ENCODE measurements at places on chromosomes 3 and 15.

DNA sequence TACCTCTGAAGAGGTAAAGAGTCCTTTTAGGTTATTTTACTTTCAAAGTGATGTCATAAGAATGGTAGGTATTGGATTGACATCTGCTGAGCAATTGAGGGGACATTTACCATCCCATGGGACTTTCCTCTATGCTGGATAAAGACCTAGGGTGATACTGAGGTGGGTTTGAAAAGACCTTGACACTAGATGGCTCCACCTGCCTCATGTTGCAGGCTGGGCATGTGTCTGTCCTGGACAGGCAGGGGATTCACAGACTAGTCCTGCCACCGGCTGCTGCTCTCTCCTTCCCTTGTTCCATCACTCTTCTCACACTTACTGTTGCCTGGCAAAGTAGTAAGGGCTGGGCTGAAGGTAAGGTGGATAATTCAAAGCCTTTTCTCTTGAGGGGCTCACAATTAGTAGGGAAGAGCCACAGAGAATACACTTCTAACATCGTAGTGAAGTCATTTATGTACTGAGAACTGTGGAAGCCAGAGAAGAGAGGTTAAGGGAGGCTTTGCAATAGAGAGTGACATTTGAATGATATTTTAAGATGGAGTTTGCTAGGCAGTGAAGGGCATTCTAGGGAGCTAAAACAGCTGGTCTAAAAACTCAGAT lies 27.7 kb downstream of the TRAK1 start:
- DNase-seq, result peak; percentile 75

GRCh38 chr3:71726146-71726545 lies 944 bp upstream of the EIF4E3 start:
- no peak for DNase-seq

DNA sequence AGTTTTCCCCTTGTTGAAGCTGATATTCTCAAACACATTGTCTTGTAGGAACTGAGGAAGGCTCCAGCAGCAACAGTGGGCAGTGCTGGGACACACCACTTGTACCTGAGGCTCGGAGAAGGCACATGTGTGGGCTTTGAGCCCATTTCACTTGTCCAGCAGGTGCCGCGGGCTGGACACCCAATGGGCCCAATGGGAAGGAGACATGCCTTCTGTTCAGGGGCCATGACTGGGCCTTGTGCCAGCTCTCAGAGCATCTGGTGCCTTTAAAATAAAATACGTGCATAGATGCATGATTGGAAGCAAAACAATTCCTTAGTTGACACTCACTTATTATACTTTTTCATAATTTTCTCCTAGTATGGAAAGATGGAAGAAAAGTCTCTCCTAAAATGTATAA lies 334.2 kb downstream of the KLF13 start:
- no peak for DNase-seq

DNA sequence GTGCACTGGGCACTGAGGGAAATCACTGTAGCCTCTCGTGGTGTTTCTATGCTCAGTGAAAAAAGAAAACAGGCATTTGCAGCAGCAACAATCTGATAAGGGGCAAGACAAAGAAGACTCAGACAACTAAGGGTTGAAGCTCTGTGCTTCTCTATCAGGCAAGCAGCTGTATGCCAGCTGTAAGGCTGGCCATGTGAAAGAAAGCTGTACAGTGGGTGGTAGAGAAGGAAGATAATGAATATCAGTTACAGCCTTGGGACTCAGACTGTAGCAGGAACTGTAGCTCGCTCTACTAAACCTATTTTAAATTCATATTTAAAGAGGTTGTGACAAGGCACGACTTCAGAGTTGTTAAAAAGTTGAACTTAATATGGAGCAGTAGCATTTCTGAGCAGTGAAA lies 76.3 kb downstream of the VGLL3 start:
- no peak for DNase-seq

- DNase-seq, result no peak
Measured at GRCh38 chr15:49024840-49025239, 21.4 kb downstream of the SECISBP2L start.

- DNase-seq, result no peak
Measured at GRCh38 chr3:1852950-1853349, 245.7 kb upstream of the CNTN4 start.

DNA sequence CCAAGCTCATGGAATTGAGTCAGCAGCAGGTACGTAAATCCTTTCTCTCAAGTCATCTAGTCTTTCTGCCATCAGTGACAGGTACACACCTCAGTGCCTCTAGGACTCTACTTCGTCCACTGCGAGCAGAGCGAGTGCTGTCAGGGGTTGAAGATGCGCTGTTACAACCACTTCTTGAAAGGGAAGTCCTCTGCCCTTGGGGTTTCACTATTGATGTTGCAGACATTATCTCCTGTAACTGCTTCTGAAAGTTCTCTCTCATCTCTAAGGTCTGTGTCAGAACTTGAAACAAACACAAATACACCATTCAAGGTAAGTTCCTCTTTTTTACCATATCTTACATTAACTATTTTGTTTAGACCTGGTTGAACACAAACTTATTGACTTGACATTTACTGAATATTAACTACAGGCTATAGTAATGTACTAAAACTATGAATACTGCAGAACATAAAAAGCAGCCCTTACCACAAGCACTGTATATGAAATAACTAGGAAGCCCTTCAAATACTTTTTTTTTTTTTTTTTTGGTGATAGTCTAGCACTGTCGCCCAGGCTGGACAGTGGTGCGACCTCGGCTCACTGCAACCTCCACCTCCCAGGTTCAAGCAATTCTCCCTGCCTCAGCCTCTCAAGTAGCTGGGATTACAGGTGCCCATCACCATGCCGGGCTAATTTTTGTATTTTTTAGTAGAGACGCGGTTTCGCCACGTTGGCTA lies 41.5 kb downstream of the TOPBP1 start:
- no peak for DNase-seq

DNA sequence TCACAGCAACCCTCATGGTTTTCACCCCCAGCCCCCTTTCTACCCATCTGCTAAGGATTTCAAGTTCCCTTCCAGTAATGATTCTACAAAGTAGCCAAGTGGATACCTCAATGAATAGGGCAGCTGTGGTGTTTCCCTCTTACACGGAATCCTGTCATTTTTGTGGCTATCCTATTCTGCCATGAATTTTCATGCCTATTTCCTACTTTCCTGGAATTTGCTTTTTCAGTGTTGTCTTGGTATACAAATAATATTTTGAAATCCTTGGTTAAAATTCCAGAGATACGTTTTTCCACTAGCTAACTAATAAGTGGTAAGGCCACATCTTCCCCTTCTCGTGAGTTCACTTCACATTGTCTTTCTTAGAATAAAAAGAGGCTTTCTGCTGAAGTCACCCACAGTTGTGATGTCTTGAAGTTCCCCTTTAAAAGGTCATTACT lies 7.5 kb downstream of the ADPRH start:
- no peak for DNase-seq

- peak; percentile 47 for DNase-seq
Measured at GRCh38 chr3:122251428-122251827, 68.0 kb downstream of the CASR start.

GRCh38 chr3:98986073-98986472 lies 84.6 kb upstream of the DCBLD2 start:
- DNase-seq, result no peak

- DNase-seq, result no peak
Measured at GRCh38 chr3:123739106-123739505, 145.0 kb downstream of the MYLK start.

GRCh38 chr3:64546856-64547255 lies 140.9 kb downstream of the ADAMTS9 start:
- no peak for DNase-seq

DNA sequence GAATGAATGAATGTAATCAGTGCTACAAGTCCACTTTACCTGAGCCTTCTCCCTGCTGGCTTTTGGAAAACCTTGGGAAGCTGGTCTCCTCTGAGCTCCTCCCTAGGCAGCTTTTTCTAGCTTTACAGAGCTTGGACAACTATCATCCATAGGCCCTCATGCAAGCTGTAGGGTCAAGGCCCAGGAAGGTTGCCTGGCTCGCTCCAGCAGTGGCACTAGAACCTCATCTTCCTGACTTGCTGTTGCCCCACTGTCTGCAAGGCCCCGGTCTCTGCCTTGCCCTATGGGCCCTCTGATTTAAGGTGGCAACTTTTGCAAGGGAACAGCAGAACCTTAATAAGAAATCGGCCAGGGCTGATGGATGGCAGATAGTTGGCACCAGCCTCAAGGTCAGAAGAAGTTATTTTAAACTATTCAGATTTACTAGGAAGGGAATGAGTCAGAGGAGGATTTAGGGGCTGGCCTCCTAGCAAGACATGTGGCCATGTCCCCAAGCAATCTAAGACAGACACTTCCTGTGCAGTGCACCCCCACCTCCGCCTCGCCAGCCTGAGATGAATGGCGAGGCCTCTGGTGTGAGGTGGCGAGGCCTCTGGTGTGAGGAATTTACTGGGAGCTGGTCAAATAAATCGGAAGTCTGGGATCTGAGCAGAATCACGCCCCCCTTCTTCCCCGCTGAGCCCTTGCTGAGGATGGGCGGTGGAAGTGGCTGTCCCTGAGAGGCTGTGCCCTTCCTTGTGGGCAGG lies 180.8 kb downstream of the MEGF11 start:
- DNase-seq, result no peak

GRCh38 chr3:17643691-17644090 lies 98.7 kb downstream of the TBC1D5 start:
- DNase-seq, result no peak

GRCh38 chr3:11641316-11641682 lies 2.4 kb downstream of the VGLL4 start:
- DNase-seq, result no peak

DNA sequence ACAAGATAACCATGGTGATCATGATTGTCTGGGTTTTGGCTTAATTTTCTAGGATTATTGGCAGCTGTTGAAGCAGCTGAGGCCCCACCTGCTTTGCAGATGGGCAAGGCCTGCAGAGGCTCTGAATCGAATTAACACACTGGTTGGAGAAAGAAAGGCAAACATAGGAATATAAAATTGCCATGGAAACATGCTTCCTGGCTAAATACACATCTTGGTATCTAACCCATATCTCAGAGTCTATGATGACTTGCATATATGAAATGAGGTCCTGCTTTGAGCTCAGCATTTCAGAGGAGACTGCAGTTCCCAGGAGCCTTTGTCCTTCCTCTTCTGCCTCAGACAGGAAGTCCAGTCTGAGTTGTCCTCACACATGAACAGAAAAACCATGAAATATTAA lies 24.3 kb upstream of the SV2B start:
- DNase-seq, result no peak

- DNase-seq, result peak; percentile 5
Measured at GRCh38 chr15:79815468-79815867, 81.3 kb downstream of the MTHFS start.

DNA sequence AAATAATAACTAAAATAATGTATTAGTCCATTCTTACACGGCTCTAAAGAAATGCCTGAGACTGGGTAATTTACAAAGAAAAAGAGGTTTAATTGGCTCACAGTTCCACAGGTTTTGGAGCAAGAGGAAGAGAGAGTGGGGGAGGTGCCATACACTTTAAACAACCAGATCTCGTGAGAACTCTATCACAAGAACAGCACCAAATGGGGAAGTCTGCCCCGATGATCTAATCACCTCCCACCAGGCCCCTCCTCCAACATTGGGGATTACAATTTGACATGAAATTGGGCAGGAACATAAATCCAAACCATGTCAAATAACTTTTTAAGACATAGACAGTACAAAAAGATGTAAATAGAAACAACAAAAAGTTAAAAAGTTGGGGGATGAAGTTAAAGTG lies 63.2 kb downstream of the ILDR1 start:
- DNase-seq, result no peak

DNA sequence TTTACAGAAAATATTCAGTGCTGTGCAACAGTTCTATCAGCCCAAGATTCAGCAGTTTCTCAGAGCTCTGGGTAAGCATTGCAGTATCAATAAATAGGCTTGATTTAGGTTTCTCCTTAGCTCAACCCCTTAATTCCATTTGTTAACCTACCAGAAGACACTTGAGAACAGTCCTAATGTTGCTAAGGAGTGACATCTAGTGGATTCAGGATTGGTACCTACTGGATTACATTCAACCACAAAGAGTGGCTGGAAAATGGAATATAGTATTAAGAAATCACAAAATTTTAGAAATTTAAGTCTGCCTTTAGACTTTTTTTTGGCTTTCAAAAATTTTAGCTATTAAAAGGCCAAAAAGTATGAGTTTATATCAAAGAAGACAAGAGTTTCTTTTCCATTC lies 34.7 kb downstream of the POLG start:
- DNase-seq, result peak; percentile 55

GRCh38 chr15:41888662-41889253 lies 5.1 kb downstream of the SPTBN5 start:
- DNase-seq, result no peak

- DNase-seq, result no peak
Measured at GRCh38 chr3:49428752-49429080, 408 bp downstream of the NICN1 start.

DNA sequence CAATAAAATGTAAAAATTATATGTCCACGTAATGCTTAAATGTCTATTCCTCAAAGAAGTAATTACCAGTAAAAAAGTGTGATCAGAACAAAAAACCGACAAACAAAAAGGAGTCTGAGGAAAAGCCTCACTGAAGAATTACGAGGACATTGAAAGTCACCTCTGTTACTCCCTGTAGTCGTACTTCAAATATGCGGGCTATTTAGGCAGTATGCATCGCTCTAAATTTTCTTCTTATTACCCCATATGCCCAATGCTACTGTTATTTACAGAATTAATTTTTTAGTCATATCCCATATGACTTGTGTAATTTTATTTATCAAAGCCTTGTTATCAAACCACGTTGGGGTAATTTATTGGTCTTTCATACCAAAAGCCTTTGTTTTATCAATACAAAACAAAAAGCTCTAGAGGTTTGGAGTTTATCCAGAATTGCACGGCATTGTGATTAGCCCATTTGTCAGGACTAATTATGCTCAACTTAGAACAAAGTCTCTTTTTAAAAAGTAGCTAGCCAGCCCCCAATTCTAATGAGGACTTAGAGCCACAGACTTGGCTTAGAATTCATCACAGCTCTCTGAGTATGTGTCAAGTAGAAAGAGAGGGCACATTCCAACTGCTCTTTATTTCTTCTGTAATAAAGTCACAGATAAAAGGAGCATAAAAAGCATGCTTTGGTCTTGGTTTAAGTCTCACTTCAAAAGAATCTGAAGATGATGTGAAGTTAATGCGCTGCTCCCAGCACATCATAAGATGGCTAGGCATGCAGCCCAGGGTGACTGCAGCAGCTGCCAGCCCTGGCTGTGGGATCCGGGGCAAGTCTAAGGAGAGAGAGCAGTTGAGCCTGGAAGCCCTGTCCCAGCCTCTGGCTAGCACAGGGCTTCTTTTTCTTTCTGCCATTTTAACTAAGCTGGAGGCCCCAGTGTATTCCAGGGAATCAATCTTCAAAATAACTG lies 521.0 kb downstream of the GABRG3 start:
- peak; percentile 85 for DNase-seq

DNA sequence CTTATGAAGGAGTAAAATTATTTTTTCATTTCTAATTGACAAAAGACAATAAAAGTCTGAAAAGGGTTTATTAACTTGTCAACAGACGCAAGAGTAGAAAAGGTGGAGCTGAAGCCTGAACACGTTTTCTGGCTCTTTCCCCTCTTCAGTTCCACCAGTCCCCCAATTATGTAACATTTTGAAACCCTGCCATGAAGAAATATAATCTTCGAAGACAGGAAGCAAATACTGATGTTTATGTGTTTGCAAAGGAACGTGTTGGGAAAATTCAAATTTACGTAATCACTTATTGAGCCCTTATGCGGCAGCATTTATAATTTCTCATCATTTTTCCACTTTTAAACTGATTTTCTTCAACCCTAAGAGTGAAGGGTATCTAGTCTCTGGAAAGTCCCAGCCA lies 767 bp downstream of the AP3S2 start:
- DNase-seq, result no peak
